ENCODE measurements at places on chromosomes 1 and 21.

- DNase-seq, result no peak
Measured at GRCh38 chr1:2144501-2145090, 50.0 kb downstream of the FAAP20 start.

DNA sequence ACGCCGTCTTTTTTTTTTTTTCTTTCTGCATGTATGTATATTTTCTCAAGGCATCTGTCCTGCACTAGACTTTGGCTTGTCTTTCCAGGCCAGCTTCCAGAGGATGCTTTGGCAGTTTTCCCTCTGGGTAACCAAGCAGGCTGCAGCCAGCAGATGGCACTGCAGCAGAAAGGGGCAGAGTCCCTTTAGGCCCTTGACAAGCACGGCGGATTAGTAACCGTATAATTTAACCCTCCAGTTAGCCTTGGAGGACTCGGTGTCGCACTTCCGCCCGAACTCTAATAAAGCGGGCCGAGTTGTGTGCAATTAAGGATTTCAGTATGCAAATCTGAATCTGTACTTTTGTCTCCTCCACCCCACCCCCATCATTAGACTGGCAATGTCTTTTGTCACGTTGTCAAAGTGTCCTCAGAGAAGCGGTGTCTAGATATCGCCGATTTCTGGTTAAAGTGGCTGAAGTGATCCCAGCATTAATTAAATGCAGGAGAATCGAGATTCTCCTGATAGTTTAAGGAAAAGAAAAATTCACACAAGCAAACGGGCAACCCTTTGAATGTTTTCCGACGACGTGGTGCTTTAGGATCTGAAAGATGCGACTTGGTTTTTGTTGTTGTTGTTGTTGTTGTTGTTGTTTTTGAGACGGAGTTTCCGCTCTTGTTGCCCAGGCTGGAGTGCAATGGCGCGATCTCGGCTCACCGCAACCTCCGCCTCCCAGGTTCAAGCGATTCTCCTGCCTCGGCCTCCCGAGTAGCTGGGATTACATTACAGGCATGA lies 1.1 kb upstream of the TMEM167B start:
- DNase-seq, result peak; percentile 53

DNA sequence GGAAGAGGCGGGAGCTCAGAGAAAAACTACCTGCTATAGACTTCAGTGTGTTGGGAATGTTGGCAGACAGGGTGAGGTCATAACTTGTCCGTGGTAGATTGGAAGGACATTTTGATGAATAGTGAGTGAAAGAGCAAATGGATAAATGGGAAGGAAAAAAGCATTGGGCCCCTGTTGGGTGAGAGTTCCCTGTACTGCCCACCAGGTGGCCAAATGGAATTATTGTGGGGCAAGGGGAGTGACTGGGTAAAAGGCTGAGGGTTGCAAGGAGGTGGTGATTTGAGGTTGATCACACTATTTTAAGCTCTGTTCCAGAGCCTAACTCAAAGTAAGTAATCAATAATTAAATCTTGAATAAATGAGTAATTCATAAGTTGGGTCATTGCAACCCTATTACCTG lies 60.4 kb downstream of the MRPS6 start:
- DNase-seq, result no peak

DNA sequence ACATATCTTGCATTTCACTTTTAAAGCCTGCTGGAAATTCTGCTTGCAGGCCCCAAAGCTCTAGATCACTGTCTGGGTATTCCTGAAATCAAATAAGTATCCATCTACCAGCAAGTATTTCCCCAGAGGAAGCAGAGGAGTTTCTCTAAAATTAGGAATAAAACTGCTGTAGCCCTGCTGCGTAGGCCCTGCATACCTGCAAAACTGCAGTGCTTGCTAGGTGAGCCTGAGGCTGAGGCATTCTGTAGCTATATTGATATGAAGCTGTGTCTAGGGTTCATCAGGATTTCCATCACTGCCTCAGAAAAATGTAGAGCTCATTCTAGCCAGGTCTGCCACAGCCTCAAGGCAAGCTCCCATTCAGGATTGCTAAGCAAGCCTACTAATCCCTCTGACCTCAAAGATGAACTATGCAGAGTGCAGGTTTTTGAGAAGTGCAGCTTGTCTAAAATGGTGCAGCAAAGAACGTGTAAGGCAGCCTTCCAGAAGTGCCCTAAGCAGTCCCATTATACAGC lies 28.7 kb downstream of the NPHS2 start:
- no peak for DNase-seq

- DNase-seq, result no peak
Measured at GRCh38 chr1:59151387-59151761, 145.5 kb upstream of the FGGY start.

- no peak for DNase-seq
Measured at GRCh38 chr1:209232759-209233158, 350.8 kb upstream of the CAMK1G start.

GRCh38 chr1:232786845-232787455 lies 18.3 kb upstream of the MAP10 start:
- DNase-seq, result no peak

Measured in GM10248 (cell line).